Stimulated activated CD8-positive, alpha-beta memory T cell treated with anti-CD3 and anti-CD28 coated beads, Interleukin-4, amount 100 ng/mL, for 4 hours (primary cell): ENCODE measurements at places on chromosomes 1 and 21.

GRCh38 chr1:12715896-12716437, at the start of gene AADACL3:
Gene AADACL3 (plus strand): TSS chr1:12716110. CDS start chr1:12716177, 67 bp downstream.
- no peak for DNase-seq

DNA sequence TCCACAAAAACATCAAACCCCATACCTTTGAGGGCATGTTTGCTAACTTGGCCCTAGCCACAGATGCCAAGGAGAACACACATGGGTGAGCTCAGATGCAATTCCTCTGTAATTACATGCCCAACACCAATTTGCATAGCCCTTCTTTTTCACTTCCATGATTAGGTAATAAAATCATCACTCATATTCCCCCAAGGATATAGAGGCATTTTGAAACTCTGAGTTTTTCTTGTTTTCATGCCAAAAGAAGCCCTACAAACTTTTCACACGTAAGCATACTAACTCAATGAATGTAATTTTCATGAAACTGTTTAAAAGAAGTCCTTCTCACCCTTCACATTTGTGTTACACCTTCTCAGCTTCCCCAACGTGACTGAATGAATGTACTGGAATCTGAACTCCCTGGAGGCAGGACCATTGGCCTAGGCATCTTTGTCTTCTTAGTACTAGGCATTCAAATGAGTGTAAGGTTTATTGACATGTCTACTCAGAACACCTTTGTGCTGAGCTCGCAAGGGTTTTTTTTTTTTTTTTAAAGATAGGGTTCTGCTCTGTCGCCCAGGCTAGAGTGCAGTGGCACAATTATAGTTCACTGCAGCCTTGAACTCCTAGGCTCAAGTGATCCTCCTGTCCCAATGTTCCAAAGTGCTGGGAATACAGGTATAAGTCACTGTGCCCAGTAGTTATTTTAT, 31.0 kb downstream of the FBXO42 start:
- DNase-seq, result no peak

DNA sequence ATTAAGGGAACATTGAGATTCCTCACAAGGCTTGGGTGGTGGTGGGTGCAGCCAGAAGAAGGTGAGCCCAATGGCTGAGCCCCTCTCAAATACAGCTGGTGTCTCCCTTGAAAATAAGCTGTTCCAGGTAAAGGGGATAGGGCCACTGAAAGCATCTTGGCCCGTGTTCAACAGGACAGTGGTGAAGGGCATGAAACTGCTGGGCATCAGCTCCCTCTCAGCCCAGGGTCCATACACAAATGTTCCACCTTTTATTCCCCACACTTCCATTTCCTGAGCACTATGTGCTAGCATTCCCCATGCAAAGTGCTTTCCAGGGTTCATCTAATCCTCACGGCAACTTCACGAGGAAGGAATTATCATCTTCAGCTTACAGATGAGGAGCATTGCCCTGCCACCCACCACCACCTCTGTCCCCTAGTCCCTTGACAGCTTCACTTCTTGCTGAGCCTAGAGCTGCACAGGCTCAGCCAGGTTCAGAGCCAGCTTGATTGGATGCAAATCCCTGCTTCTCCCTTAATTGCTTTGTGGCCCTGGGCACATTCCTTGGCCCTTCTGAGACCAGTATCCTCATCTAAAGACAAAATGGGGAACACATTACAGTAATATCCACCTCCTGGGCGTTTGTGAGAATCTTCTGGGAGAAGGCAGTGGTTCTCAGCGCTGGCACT, 9.6 kb downstream of the TAGLN2 start:
- DNase-seq, result no peak

- no peak for DNase-seq
These were observed 46.0 kb upstream of the POFUT2 start for GRCh38 chr21:45333583-45334121.

DNA sequence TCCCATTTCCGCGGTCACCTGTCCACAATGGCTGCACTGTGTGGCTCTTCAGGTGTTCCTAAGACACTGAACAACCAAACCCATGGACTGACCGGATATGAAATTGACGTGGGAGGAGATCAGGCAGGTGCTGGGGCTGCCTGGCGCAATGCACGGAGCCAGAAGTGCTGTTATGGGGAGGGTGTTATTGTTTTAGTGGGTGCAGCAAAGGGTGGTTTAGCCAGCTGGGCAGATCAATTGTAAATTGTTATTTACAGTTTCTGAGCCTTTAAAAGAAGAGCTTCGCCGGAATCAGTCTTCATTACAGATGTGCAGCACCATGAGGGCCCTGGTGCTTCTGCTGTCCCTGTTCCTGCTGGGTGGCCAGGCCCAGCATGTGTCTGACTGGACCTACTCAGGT, at the start of gene CA6:
TSS of gene CA6 (plus strand) at position 301 of the 400 bp plus-strand sequence. CDS start at position 320, 19 bp downstream.
- no peak for DNase-seq

DNA sequence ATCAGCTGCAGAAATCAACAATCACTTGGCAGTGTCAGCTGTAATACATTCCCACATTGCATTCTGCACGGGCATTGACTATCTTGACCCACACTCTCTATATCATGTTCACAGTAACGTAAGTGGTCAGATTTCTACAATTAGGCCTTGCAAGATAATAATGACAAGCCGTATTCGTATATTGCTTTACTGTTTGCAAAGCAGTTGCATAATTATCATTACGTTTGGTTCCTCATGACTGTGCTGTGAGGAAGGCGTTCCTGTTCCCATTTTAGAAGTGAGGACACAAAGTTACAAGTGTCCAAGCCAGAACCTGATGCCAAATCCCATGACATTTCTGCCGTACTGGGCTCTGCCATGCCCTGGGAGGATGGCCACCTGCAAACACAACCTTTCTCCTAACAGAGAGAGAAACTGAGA, 53.5 kb upstream of the TARBP1 start:
- no peak for DNase-seq

- DNase-seq, result no peak
These were observed 92.1 kb upstream of the ADAMTS5 start for GRCh38 chr21:27058673-27059605.

DNA sequence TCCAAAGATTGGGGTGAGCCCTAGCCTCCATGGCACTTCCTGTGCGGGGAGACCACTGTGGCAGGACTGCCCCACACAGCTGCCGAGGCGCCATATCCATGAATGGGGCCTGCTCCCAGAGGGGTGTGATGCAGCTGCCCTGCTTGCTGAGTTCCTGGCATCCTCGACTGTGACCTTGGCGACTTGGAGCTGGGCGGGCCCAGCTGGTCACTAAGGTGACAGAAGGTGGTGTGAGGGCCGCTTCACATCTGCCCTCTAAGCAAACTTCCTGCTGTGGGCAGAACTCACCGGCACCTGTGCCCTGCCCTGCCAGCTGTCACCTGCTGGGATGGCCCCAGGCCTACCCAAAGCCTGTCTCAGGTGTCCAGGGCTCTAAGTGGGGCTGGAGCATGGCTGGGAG, 9.0 kb downstream of the TMEM61 start:
- no peak for DNase-seq

GRCh38 chr1:76289692-76290091, 215.1 kb downstream of the ST6GALNAC3 start:
- no peak for DNase-seq

GRCh38 chr1:89530444-89531089, 5.9 kb downstream of the LRRC8B start:
- DNase-seq, result no peak

DNA sequence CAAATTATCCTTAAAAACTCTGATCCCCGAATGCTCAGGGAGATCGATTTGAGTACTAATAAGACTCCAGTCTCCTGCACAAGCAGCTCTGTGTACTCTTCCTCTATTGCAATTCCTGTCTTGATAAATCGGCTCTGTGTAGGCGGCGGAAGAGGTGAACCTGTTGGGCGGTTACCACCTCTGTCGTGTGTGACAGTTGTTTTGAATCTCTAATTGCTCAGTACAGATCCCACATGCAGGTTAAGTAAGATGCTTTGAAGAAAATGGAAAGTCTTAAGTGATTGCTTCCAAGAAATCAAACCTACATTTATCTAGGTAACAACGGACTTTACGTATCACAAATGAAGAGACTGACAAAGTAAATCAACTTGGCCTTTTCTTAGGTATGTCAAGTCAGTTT, 35.5 kb downstream of the COA6 start:
- DNase-seq, result peak; percentile 5

DNA sequence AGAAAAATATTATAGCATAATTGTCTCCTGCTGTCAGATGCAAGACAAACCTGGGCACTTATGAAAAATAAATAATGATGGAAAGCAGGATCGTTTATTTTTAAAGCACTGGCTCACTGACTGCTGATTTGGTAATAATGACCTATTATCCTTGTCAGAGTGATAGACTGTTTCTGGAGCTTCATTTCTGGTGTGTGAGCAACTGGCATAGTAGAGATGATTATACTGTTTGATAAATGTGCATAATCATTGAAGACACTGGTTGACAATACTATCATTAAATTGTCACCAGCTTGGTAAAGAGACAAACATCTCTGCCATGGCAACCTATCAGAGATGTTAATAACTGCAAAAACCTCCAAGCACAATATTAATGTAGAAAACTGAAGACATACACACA, 179.9 kb upstream of the ZNF644 start:
- DNase-seq, result no peak

- no peak for DNase-seq
These were observed 188.7 kb downstream of the GIPC2 start for GRCh38 chr1:78234496-78234895.

DNA sequence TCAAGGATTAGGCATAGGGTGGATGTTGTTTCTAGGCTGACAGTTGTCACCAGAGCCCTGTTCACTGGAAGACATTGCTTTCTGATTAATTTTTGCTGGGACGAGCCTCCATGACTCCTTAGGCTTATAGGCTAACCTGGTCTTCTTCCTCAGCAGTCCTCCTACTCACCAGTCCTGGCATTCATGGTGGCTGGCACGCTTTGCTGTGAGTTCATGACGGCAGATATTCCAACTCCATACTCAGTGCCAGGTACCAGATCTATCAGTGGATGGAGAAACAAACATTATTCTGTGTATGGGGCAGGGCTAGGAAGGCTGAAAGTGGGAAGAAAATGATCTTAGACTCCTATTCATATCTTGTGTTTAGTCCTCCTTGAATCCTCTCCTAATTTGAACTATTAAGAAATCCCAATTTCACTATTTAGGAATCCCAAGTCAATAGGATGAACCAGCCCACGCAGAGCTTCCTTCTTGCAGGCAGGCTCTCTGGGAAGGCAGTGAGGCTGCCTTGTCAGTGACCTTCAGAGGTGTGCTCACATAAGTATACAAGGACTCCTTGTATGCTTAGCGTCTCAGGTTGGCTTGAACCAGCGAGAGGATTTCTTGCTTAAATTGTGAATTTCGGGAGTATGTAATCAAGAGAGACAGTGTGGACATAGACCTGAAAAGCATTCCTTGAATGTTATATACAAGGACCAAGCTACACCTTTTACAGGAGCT, 174.6 kb upstream of the KIAA0040 start:
- DNase-seq, result no peak

GRCh38 chr1:113659556-113659955, 99.7 kb downstream of the PHTF1 start:
- no peak for DNase-seq

DNA sequence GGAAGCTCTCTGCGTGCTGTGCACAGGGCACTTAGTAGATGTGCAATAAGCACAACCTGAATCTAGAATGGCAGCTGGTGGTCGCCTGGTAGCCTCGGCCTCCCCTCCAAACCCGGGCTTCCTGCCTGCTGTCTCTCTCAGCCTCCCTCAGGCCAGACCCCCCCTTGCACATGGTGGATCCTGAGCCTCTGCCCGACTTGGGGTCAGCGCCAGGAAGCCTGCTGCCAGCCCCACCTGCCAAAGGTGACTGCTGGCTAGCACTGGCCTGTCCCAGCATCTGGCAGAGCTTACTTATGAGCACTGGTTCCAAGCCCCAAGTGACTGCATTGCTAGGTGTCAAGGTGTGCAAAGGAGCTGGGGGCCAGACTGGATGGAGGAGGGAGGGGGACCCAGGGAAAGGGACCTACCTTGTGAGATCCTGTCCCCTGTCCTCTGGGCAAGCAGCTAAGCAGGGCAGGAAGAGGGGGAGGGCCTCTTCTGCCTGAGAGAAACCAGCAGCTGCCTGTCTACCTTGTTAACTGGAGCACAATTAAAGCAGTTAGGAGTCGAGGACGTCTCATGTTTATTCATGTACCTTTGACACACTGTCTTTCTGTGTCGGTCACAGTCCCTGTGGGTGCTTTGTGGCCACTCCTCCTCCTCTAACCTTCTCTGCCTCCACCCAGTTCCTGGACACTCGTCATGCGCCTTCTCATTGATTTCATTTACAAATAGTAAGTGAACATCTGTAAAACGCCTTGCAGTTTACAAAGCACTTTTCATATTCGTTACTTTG, 100.9 kb downstream of the DDX20 start:
- no peak for DNase-seq

GRCh38 chr1:211531194-211532087, 39.5 kb upstream of the RD3 start:
- no peak for DNase-seq

- no peak for DNase-seq
These were observed 29.2 kb upstream of the WNT4 start for GRCh38 chr1:22171951-22172715.

GRCh38 chr1:77222496-77222895, 3.3 kb upstream of the PIGK start:
- DNase-seq, result no peak

- DNase-seq, result no peak
These were observed 379.8 kb downstream of the PTPRC start for GRCh38 chr1:199018471-199019135.

GRCh38 chr1:47906009-47906432, 91.2 kb downstream of the TRABD2B start:
- DNase-seq, result no peak

GRCh38 chr1:17892851-17893250, 137.7 kb downstream of the ACTL8 start:
- DNase-seq, result no peak

GRCh38 chr1:10450156-10450814, 454 bp downstream of the CORT start:
- DNase-seq, result no peak

- no peak for DNase-seq
These were observed 181.1 kb downstream of the LRRC40 start for GRCh38 chr1:70024272-70024671.

GRCh38 chr1:174818951-174819350, 180.8 kb upstream of the CACYBP start:
- no peak for DNase-seq

DNA sequence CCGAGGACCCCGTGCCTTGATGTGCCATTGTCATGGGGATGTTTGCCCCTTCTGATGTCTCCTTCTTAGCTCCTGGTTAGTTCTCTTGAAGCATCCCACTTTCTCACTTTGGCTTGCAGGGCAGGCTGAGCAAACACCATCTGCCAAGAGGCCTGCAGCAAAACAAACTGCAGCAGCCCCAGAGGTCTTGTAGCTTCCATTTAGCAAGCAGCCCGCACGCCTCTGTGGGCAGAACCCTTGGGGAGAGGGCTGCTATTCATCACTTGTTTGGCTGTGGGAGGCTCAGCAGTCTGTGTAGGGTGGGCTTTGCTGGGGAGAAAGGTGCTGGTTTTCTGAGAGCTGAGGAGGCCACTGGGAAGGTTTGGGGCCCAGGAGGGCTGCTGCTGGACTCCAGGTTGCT, 56.7 kb downstream of the KCNC4 start:
- DNase-seq, result no peak

DNA sequence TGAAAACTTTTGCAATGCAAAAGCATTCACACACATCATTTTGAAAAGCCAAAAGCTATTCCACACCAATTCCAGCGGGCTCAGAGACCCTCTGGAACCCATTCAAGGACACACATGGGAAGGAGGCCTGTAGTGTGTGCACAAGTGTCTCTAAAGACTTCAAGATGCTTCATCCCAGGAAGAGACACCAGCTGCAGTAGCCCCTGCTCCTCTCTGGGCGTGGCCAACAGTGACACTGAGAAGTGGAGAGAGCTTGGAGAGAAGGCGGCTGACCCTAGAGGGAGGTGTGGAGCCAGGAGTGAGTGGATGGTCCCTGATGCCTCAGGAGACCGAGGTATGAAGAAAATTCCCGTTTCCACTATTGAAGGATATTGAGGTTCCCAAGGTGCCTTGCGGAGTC, 14.9 kb upstream of the TNNI1 start:
- DNase-seq, result no peak
